ENCODE measurements at places on chromosomes 11 and 22.

GRCh38 chr11:43943931-43944751, 1.7 kb downstream of the C11orf96 start:
- no peak for DNase-seq

- DNase-seq: no peak
Measured at GRCh38 chr11:7204778-7205177, 46.9 kb upstream of the SYT9 start.

- no peak for DNase-seq
Measured at GRCh38 chr11:62863687-62864335, 16.9 kb upstream of the SLC3A2 start.

DNA sequence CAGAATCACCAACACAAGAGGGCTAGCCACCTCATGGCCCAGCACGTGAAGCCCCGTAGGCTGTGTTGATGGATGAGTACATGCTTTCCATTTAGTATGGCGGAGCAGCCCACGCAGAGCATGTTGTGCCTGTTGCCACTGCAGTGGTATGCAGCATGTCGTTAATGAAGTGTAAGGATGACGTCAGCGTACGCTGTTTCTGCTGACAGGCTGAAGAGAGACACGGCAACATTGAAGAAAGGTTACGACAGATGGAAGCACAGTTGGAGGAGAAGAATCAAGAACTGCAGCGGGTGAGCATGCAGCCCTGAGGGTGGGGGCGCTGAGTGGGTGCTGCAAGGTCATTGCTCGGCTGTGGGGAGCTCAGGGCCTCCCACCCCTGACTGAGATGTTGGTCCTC, 62.8 kb downstream of the PPFIA1 start:
- DNase-seq: no peak

DNA sequence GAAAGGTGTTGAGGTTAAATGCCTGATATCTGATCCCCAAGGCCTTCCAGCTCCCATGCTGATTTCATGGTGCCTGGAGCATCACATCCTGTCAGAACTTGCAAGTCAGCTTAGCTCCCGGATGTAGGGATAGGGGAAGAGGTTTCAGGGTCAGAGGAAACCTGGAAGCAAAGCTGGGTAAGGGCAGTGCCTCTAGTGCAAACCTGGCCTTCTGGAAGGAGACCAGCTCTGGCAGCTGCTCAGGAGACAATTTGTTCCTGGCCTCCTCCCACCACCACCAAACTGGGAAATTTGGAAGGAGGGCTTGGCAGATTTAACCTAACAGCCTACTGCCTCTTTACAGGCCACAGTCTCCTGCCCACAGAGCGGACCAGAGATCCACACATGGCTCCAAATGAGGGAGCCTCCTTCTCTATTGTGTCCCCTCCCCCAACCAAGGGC, 9.2 kb upstream of the TSKU start:
- DNase-seq: no peak

DNA sequence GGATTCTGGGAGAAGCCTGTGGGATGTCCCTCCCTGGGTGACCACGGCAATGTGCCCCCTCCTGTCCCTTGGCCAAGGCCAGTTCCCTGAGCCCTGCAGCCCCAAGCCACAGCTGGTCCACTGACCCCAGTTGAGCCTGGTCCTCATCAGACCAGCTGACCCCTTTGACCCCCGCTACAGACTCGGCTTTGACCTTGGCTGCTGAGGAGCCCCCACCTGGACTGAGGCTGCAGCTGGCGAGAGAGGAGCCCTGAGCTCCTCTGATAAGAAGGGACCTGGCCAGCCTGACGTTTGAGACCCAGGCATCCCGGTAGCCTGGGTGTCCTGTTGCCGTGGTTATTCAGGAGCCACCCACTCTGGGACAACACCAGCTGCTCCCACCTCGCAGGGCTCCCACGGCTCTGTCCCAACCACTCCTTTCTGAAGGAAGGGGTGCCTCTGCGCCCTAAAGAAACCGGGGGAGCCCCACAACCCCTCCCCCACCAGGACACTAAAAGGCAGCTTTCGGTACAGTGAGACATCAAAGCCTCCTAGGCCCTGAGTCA, 3.0 kb downstream of the ASCL2 start:
- no peak for DNase-seq

GRCh38 chr22:35070451-35071093, 4.6 kb downstream of the ISX start:
- DNase-seq: no peak

- DNase-seq: no peak
Measured at GRCh38 chr22:36756746-36757655, 18.9 kb downstream of the IFT27 start.

DNA sequence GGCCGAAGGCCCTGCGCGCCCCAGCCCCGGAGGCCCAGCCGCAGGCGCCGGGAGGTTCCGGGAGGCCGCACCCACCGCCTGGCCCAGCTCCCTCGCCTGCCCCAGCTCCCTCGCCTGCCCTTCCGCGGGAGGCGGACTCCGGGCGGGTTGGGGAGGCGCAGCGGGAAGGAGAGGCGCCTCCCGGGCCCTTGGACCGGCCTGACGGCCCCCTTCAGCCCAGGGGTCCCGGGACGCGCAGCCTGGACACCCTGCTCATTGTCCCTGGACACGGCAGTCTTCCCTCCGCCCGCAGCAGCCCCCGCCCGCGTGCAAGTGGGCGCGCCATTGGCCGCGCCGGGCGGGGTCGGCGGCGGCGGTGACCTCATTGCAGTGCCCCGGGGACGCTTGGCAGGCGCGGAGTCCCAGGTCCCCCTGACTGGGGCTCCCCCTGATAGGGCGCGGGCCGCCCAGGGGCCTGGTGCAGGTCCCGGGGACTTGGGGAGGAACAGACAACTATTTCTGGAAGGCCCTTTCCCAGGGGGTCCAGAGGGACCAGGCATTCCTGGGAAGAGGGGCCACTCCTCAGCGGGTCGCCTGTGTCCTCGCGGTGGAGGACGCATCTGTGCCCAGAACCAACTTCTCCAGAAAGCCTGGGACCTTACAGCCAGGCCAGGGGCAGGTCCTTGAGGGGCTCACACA, 501 bp downstream of the CD151 start:
- DNase-seq: peak; percentile 42

- DNase-seq: no peak
Measured at GRCh38 chr11:71914617-71915189, 13.7 kb downstream of the XNDC1N start.

- DNase-seq: peak; percentile 43
Measured at GRCh38 chr22:22422629-22423112, 85.9 kb downstream of the ZNF280B start.

- DNase-seq: no peak
Measured at GRCh38 chr11:104443387-104443786, 279.4 kb upstream of the PDGFD start.

GRCh38 chr11:70433038-70433437, 34.7 kb downstream of the CTTN start:
- DNase-seq: no peak

DNA sequence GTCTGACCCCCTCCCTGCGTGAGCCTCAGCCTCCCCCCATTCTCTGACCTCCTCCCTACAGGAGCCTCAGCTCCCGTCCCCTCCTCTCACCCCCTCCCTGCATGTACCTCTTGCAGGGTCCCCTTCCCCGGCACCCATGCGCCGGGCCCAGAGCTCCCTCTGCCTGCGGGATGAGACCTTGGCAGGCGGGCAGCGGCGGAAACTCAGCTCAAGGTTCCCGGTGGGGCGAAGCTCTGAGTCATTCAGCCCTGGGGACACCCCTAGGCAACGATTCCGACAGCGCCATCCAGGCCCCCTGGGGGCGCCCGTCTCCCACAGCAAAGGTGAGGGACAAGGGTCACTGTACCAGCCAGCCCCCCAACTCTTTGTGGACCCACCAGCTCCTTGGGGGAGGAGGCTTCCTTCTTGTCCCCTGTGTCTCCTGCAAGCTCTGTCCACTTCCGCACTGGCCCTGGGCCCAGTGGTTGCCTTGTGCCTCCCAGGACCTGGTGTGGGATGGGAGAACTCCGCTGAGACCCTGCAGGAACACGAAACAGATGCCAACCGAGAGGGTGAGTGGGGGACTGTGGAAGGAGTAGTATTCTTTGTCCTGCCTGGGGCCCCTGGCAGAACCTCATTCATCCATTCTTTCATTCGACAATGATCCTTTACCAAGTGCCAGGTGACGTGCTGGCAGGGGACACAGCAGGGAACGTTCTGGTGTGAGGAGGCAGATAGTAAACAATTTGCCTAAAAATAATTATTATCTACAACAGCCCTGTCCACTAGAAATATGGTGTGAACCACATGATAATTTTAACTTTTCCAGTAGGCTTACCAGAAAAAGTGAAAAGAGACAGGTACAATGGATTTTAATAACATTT, 3.7 kb upstream of the RPS6KA4 start:
- DNase-seq: no peak

DNA sequence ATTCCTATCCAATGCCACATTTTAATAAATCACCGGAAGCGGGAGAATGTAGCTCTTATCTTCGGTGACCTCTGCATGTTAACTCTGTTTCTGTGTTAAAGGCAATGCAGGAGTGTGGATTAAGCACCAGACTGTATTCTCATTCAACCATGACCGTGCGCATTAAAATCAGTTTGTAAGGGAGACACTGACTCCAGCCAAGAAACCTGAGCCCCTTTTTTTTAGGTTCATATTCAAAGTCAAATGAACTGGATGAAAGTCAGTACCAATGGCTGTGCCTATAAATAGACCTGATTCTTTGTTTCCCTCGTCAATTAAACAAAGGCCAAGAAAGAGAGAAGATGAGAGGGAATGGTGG, 32.2 kb downstream of the C11orf91 start:
- no peak for DNase-seq

DNA sequence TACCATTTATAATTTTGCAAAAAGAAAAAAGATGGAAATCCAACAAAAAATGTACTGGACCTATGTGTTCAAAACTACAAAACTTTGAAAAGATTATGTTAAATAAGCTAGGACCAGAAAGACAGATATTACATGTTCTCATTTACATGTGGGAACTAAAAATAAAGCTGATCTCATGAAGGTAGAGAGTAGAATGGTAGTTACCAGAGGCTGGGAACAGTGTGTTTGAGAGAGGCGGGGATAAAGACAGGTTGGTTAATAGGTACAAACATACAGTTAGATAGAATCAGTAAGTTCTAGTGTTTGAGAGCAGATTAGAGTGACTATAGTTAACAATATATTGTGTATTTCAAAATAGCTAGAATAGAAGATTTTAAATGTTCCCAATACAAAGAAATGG, 71.6 kb downstream of the USP47 start:
- DNase-seq: no peak

DNA sequence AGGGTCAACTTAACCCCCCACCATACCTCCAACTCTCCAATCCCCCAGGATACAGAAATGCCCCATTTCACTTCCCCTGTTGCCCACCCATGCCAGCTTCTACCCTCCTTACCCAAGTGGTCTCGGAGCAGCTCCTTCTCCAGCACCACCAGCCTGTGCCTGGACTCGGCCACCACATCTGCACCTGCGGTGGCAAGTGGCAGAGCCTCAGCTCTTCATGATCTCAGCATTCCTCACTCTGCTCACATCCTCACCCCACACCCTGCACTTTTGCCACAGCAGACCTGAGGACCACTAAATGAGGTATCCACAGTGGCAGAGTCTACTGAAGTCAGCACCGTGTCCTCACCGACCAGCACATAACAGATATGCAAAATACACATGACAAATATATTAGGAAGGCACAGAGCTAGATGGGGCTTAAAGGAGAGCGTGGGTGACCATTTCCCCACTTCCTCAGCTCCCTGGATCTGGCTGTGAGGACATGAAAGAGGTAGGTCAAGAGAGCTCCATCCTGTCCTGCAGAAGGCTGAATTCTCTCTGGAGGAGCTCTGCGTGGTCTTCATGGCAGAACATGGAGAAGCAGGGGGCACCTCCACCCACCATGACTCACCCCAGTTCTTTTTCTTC, 9.7 kb downstream of the NHERF4 start:
- no peak for DNase-seq

DNA sequence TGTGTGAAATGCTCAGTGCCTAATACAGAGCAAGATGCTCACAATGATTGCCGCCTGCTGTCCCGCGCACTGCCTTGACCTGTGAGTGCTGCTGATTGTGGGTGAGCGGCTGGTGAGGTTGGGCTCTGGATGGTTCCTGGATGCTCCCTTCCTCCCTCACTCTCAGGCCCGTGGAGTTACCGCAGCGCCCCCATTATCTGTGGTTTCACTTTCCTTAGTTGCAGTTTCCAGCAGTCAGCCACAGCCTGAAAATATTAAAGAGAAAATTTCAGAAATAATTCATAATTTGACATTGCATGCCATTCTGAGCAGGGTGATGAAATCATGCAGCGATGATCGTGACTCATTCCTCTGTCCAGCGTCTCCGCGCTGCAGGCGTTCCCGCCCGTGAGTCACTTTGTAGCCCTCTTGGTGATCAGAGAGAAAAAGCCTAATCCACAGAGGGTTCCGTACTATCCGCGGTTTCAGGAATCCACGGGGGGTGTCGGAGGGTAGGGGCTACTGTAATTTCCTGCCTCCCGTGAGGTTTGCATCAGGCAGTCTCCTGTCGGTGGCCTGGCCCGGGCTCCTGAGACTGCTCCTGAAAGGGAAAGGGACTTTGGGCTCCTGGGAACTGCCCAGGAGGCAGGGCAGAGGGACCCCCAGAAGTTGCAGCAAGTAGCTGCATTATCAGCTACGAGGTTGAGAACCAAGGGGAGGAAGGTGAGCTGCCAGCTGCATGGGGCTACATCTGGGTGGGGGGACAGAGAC, 10.6 kb downstream of the RPL3 start:
- DNase-seq: no peak

- no peak for DNase-seq
Measured at GRCh38 chr22:31615491-31615860, 46.5 kb downstream of the PISD start.

GRCh38 chr11:15112131-15112541, 2.6 kb upstream of the INSC start:
- DNase-seq: no peak

- DNase-seq: no peak
Measured at GRCh38 chr11:96306933-96307775, 35.8 kb downstream of the MAML2 start.

- no peak for DNase-seq
Measured at GRCh38 chr22:23544852-23545251, 35.2 kb downstream of the IGLL1 start.

DNA sequence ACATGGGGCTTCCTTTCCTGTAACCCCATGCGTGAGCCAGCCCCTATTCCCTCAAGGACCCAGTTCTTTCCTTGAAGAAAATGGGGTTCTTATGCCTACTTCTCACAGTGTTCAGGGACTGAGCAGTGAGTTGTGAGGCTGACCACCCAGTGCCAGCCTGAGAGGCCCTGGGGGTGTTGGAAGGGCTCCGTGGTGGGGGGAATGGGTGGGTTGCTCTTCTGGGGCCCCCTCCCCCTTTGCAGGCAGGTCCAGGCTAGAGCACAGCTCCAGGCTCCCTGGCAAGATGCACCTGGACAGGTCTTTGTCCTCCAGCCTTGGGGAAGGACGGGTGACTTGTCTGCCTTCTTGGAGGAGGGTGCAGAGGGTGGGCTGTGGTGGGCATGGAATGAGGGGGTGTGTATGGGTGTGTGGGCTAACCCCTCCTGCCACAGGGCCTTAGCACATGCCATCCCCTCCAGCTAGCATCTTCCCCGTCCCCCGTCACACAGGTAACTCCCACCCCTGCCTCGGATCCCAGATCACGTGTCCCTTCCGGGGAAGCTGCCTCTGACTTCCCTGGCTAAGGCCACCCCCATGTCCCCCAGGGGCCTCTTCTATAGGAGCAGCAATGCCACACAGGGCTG, 64.6 kb downstream of the MYEOV start:
- no peak for DNase-seq
